ENCODE measurements at places on chromosomes 4 and X.

- no peak for DNase-seq
Observed at GRCh38 chrX:43562372-43562771, 93.7 kb upstream of the MAOA start.

DNA sequence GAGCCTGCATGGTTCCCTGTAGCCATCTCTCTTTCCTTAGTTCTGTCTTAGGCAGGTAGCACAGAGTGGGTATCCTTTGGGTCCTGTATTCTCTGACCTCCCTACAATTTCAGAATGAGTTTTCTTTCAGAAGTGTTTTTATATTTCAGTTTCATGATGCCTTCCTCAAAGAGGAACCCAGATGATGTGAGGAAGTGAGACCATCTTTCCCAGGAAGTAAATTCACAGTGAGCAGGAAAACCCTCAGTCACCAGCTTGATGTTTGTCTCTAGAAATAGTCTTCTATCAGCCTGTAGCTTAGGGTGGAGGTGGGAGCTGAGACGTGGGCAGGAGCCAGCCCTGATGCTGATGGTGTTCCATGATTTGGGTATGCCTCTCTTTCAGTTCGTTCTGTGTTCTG lies 16.9 kb downstream of the PLAC1 start:
- DNase-seq = no peak

DNA sequence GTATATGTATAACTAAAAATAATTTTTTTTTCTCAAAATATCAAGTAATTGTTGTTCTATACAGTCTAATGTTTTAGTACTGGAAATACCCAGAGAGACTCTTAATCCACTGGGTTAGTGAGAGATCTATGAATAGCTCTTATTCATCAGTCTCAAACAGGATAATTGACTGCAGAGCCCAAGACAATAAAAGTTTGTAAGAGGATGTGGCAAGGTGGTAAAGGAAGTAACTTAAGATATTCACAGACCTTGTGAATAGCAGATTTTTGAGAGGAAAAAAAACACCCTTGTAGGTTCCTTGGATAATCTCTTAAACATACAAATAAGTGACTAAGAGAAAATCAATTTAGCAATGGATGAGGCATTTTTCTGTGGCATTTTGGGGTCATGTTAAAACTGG lies 210.9 kb upstream of the FAM241A start:
- no peak for DNase-seq

- DNase-seq = no peak
Observed at GRCh38 chr4:4871242-4871572, 11.7 kb downstream of the MSX1 start.

DNA sequence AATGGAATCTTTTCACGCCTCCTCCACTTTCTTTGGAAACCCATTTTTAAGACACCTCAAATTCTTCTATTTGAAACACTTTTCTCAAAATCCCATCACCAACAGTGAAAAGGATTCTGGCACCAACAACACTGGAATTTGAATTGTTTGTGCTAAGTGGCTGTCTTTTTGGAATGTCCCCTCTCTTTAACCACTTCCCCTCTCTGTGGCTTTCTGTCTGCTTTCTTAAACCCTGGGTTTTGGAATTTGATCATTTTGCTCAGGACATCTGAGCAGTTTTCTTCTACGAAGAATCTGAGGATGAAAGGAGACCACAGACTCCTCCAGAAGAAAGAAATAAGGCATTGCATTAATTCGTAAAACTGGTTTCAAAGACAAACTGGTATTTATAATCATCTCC lies 89.0 kb downstream of the MXRA5 start:
- no peak for DNase-seq

DNA sequence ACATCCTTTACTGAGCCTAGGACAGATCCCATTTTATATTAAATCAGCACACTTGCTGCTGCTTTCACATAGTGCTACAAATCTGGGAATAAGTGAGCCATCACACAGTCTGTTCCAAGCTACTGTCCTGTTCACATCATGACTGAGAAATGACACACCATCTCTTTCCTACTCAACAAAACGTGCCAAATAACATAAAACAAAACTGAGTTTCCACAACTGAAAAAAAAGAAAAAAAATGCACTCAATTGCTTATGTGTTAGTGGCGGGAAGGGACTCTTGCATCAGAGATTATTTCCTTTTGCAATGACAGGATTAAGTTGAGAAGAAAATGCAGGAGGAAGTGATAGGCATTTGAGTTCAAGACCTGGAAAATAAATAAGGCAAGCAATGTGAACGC lies 109.0 kb downstream of the SHROOM4 start:
- no peak for DNase-seq
